Smooth muscle cell of the umbilical artery (primary cell): ENCODE measurements at places on chromosomes 2 and 18. TPM values are rescaled to one million over a fixed set of nuclear protein-coding genes. Genes with fewer than 3 reads are reported as not detected.

AQP12B gene
- total RNA-seq: not detected in 2 replicates

SH3BP4 gene
- 15.4 and 41.1 TPM in 2 replicates for total RNA-seq

FTCDNL1 gene
- 1.5 and 1.8 TPM in 2 replicates for total RNA-seq

BIN1 gene
- 34.4 and 44.0 TPM in 2 replicates for total RNA-seq

PIAS2 gene
- 21.4 and 26.2 TPM in 2 replicates for total RNA-seq

KDM3A gene
- total RNA-seq: 34.7 and 46.1 TPM in 2 replicates

GPR55 gene
- not detected in 2 replicates for total RNA-seq

TWIST2 gene
- 16.0 and 32.2 TPM in 2 replicates for total RNA-seq

TMEM198 gene
- total RNA-seq: 0.88 and 1.2 TPM in 2 replicates

ZNF892 gene
- 6.0 and 10.4 TPM in 2 replicates for total RNA-seq

PKDCC gene
- 30.3 and 78.7 TPM in 2 replicates for total RNA-seq

GCG gene
- total RNA-seq: not detected in 2 replicates

CFAP65 gene
- total RNA-seq: not detected in 2 replicates

GKN1 gene
- 0.14 TPM in 1 of 2 replicates, not detected in the other for total RNA-seq

MAPK4 gene
- total RNA-seq: not detected in 2 replicates

HOXD13 gene
- total RNA-seq: 2.2 and 2.4 TPM in 2 replicates

CD8B gene
- not detected in 2 replicates for total RNA-seq

SLC9A4 gene
- total RNA-seq: not detected in 2 replicates

STON1 gene
- 14.5 and 54.0 TPM in 2 replicates for total RNA-seq
